ENCODE measurements at places on chromosomes 12 and 14.

DNA sequence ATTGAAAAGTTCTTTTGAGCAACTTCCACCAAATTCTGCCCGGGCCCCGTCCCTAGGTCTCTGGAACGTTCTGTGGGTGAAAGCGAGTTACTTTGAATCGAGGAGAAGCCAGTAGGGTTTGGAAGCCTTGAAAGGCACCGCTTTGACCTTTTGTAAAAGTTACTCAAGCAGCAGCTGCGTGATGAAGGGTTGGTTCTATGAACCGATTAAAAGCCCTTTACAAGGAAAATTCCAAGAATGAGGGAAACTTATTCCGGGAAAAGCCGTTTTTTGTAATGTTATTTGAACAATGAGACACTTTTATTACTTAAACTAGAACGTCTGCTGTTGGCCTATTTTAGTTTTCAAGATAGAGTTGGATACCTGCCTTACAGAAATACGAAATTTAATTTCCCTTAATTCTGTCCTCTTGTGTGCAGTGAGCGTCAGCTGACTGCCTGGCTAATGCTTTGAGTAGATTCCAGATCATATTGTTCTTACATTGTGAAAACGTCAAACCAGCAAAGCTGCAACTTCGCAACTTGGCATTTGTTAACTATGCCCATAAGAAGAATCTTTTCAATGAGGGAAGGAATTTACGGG, 906 bp downstream of the LARP4 start:
- no peak for DNase-seq

- no peak for DNase-seq
These were observed 7.0 kb upstream of the CLEC2D start for GRCh38 chr12:9662488-9662887.

DNA sequence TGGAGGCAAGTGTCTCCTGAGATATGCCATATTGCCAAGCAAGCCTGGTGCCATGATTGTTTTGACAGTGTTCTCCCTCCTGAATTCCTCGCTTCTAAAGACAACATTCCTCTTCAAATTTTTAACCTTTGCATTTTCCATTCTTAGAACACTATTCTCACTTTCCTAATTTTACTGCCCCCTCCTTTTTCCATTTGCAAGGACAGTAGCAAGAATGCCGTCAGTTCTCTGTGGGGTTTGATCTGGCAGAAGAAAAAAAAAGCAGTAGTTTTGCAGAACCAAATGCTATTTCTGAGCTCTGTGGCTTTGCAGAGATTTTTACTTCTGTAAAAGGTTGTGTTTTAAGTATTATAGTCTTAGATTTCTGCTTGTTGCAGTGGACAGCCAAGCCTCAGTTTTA, 295.2 kb downstream of the NUAK1 start:
- DNase-seq = no peak

DNA sequence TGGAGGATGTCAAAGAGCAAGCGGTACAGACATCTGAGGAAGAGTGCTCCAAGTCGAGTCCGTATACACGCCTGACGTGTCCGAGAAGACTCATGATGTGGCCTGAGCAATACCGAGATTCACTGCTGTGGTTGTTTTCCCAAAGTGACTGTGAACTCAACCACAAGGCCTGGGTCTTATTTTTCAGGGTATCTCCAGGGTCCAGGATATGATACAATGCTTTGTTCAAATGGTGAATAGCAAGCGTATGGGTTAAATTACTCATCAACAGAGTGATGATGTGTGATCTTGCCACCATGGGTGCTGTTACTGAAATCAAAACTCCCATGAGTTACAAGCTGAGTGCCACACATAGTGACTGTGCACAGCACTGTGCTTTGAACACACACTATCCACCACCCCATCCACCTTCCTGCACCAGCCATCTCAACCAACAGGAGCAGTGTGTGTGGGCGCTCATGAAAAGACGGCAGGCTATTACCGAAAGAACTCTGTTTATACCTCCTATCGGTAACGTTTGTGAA, 109.6 kb downstream of the BCAT1 start:
- no peak for DNase-seq
